ENCODE measurements at places on chromosomes 16 and 17.

GRCh38 chr16:58127033-58127556 lies 2.1 kb downstream of the CFAP20 start:
- DNase-seq = peak; percentile 31

- no peak for DNase-seq
These were observed 46.5 kb downstream of the MAP1LC3B start for GRCh38 chr16:87438611-87438985.

DNA sequence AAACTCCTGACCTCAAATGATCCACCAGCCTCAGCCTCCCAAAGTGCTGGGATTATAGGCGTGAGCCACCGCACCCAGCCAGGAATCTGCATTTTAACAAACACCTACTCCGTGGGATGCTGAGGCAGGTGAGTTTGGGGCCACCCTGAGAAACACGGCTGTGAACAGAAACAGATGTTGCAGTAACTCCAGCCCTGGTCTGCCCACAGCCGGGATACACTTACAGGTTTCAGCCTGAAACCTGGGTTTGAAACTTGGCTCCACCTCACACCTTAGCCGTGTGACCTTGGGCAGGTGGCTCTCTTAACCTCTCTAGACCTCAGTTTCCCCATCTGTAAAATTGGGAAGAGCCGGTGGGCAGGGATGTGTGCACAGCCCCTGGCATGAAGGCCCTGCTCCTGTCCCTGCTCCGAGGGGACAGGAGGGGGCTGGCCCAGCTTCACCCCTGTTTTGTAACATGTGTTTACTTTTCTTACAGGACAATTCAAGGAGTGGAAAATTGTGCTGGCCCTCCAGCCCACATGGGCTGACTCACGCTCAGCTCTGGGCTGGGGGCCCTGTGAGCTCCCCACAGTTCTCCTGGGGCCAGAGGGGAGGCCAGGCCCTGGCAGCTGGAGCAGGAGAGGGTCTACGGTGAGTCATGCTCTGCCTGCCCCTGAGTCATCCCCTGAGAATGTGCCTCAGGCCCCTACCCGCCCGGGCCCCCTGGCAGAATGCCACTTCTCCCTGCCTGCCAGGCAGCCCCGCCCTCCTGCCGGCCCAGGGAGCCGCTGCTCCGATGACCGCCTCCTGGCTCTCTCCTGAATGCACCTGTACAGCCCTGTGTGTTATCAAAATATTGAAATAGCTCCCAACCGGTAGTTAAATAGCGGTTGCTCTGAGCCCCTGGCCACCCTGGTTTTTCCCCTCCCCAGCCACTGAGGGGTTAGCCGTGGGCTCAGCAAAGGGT lies 7.7 kb upstream of the PPL start:
- DNase-seq = peak; percentile 92

GRCh38 chr17:2202996-2203575 lies 100.5 kb downstream of the SMG6 start:
- no peak for DNase-seq

GRCh38 chr16:77399066-77399465 lies 35.8 kb downstream of the ADAMTS18 start:
- DNase-seq = no peak

DNA sequence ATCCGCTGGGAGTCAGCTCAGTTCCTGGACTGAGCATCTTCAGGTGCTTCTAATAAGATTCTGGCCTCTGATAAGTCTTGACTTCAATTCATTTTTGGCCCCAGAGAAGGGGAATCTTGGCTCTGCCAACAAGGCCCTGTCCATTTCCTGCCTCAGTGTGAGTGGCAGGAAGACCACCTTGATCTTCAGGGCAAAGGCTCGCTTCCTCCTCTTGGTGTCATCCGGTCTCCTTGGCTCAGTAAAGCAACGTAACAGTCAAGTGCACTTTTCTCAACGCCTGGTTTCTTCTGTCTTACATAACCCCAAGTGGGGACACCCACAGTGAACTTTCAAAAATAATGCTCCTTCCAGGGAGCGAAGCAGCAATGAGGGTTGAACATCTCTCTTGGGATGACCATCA lies 169.8 kb downstream of the PRKCB start:
- no peak for DNase-seq

- DNase-seq = no peak
These were observed 339.4 kb downstream of the CDH11 start for GRCh38 chr16:64782484-64782883.

DNA sequence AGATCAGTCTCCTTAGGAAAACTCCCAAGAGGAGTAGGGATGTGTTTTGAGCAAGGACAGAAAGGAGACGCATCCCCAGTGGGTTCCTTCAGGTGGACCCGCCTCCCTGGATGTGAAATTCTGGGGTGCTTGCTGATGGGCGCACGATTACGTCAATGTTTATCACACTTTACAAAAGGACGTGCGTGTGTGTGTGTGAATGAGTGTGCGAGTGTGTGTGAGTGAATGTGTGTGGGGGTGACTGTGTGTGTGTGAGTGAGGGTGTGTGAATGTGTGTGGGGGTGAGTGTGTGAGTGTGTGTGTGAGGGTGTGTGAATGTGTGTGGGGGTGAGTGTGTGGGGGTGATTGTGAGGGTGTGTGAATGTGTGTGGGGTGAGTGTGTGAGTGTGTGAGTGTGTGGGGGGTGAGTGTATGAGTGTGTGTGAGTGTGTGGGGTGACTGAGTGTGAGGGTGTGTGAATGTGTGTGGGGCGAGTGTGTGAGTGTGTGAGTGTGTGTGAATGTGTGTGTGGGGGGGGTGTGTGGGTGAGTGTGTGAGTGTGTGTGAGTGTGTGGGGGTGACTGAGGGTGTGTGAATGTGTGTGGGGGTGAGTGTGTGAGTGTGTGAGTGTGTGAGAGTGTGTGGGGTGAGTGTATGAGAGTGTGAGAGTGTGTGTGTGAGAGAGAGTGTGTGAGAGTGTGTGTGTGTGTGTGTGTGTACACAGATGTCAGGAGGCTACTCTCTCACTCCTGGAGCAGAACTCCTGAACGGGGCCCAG lies 4.1 kb upstream of the TRARG1 start:
- no peak for DNase-seq

DNA sequence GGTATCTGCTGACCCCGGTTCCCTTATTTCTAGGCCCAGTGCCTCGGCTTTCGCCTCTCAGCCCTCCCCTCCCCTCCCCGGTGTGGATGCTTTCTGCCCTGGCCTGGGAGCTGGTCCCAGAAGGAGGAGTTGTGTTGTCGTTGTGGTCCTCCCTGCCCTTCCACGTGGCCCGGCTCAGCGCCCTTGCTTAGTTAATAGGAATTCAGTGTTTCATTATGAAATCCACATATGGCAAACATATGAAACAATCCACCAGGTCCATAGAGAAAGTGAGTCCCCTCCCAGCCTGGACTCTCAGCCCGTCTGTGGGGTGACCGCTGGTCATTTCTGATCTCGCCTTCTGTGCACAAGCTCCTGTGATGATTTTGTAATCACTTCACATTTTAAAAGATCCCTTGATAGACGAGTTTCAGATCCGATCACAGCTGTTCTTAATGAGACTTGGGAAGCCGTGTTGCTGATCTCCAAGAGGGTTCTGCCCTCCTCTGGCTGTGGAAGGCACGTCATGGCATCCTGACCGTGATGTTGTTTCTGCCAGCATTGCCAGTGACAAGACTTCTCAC lies 112.1 kb downstream of the BANP start:
- peak; percentile 72 for DNase-seq

DNA sequence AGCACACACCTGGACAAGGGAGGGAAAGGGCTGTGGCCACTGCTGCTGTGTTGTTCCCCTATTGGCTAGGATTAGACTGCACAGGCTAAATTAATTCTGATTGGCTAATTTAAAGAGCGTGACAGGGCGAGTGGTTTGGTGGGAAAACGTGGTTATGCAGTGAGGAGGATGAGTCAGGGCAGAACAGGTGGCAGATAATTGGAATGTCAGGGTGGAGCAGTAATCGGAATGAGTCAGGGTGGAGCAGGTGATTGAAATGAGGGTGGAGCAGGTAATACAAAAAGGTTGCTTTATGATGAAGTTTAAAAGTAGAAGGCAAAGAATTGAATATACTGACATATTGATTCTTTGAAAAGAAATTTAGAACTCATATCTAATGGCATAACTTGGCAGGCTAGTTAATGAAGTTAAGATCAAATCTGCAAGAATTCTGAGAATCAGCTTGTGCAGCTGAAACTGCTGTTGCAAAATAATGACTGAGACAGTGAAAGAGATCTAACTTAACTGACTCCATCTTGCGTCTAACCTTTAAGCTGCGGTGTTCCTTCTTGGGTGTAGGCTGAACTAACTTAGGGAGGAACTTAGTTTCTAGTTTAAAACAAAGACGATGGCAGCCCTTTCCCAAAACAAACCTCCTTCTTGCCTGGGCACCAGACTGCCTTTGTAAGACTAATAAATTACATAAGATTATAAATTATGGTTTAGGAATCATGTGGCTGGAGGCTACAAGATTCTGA lies 174.3 kb downstream of the UTP18 start:
- no peak for DNase-seq

DNA sequence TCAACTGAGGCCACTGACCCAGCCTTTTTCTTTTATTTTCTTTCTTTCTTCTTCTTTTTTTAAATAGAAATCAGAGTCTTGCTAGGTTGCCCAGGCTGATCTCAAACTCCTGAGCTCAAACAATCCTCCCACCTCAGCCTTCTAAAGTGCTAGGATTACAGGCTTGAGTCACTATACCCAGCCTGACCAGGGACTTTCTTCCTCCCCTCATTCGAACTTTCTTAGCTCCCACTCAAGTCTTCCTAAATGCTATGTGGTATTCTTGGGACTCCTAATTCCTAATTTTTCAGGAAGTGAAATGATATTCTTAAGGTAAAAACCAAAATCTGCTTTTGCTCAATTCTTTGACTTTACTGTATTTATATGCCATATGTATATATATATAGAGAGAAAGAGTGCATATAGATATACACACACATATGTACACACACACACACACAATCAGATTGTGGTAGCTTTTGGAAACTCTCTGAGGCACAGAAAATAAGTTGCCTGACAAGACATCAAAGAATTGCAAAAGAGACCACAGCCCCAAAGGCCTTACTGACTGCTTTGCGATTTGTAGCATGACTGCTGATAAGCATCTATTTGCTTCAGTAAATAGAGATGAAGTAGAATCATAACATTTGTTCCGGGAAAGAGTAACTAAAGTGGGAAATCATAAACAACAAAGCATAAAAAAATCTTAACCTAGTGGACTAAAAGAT lies 9.5 kb upstream of the AMZ2 start:
- no peak for DNase-seq

- no peak for DNase-seq
These were observed 544.5 kb downstream of the NPIPA7 start for GRCh38 chr16:16923479-16923878.

DNA sequence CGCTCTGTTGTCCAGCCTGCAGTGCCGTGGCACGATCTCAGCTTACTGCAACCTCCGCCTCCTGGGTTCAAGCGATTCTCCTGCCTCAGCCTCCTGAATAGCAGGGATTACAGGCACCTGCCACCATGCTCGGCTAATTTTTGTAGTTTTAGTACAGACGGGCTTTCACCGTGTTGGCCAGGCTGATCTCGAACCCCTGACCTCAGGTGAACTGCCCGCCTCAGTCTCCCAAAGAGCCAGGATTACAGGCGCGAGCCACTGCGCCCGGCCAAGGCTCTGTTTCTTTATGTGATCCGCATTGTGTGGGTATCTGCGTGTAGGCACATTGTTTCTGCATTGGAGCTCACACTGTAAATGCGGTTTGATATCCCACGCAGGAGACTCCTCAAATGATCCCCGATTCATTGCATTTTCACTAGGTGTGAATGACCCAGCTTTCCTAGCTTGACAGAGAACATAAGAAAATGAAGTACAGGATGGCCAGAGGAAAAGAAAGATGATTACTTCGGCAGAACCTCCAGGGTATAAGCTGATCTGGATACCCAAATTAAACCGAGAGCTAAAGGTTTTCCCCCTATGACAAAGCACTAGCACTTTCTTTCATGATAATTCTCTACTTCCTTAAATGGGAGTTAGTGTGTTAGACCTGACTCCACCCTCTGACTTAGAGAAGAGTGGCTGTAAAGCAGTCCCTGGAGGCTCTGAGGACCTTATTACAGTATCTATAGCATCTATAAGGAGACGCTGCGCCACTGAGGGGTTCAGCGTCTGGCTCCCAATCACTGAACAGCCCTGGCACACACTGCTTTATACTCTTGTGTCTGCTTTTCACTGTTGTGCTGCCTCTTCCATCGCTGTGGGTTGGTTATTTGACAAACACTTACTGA lies 17.3 kb downstream of the COTL1 start:
- no peak for DNase-seq

DNA sequence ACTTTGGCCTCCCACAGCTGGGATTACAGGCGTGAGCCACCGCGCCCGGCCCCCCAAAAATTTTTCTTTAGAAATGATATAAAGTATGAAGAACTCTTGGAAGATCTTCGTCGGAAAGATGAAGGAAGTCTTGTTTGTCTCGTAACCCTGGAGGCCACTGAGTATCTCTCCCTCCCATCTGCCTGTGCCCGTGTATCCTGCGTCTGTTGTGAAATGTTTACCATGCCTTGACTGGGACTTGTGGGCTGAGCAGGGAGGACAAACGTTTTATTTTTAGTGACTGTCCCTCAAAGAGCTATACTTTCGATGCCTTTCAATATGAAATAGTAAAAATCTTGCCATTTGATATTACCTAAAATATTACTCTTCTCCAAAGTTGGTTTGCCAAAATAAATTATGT lies 121.2 kb downstream of the RPTOR start:
- no peak for DNase-seq

DNA sequence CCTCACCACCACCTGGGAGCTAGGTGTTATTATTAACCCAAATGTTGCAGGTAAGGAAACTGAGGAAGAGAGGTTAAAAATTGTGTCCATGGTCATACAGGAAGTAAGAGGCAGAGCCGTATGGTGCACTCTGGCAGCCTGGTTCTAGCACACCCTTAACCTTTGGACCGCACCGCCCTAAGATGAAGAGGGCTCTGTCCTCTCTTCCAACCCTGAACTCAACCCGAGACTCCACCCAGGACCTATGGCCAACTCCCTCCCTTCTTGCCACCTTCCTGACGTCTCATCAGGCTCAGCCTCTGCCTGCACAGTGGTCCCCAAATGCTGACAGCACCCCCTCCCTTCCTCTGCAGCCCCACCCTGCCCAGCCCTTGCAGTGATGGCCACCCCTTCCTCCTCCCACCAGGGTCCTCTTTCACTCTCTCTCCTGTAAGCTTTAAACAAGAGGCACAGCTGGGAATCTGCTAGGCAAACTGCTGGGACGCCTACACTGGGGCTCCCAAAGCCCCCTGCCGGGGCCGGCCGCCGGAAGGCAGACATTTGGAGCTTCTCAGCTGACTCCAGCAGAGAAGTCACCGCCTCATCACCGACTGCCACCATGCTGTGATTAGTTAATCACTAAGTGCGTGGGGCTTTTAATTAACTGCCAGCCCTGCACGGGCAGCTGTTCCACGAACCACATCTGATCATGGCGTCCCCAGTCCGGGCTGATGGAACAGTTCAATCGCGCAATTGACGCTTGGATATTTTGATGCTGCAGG lies 16.7 kb upstream of the C16orf78 start:
- no peak for DNase-seq

DNA sequence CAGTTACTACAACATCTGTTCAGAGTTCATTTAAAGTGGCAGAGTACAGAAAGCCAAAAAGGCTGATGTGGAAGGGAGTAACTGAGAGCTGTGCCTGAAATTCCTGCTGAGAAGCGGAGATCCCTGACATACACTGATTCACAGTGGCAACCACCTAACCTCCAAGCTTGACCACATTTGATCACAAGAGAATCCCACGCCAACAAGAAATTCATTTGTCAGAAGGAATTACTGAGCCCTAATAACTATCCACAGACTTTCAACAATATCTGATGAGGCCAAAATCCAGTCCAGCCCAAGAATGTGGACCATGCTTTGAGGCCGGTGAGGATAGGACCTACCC lies 168.5 kb upstream of the RPH3AL start:
- DNase-seq = no peak

GRCh38 chr17:59643159-59644140 lies 23.8 kb downstream of the CLTC start:
- DNase-seq = no peak

GRCh38 chr17:45722161-45722560 lies 62.0 kb upstream of the CRHR1 start:
- DNase-seq = peak; percentile 22

Measured in femur (tissue), 1 donor.